Suprapubic skin (tissue), 4 donors: ENCODE measurements at places on chromosomes 7 and 10. TPM values are rescaled to one million over a fixed set of nuclear protein-coding genes. Genes with fewer than 3 reads are reported as not detected.

Gene CABCOCO1
- total RNA-seq = not detected

Gene CPN1
- total RNA-seq = not detected

Gene HMX3
- total RNA-seq = not detected

Gene PDE6C
- not detected for total RNA-seq

Gene ITPRID1
- 11.1 TPM for total RNA-seq

Gene PTPRZ1
- 47.4 TPM for total RNA-seq

Gene RASA4
- total RNA-seq = 33.9 TPM

Gene GBX1
- not detected for total RNA-seq

GRCh38 chr7:121480058-121480457 lies 84.0 kb upstream of the FAM3C start:
- no peaks in the 10 kb centered on the region for H3K36me3 ChIP-seq
- no peak overlapping the region for H3K4me3 ChIP-seq
- no peaks in the 10 kb centered on the region for H3K27me3 ChIP-seq
- no peak overlapping the region for H3K27ac ChIP-seq
- H3K4me1 ChIP-seq = peaks cover 17% of the 10 kb centered on the region

DNA sequence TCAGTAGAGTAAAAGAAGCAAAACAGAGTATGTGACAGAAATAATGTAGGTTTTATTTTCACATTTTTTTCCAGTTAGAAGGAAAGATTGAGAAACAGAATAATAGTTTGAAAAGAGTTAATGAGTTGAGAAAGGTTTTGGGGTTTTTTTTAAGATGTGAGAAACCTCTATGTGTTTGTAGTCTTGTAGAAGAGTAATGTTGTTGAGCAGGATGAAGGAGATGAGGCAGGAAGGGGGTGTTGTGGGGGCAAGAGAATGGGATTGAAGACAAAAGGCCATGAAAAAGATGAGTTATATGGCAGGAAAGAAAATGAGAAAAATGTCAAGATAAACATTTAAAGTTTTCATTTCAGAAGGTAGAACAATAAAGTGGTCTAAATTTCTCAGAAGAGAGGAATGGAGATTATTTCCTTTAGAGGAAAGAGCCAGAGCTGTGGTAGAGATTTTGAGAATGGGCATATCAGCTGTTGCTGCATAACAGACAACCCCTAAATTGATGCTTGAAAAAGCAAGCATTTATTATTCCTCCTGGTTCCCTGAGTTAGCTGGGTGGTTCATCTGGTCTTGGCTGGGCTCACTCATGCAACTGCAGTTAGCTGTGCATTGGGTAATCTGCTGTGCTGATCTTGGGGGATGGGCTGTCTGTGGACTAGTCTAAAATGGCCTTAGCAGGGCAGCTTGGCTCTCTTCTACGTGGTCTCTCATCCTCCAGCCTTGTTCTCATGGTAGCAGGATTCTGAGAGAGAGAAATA lies 27.1 kb downstream of the PCGF5 start:
- H3K36me3 ChIP-seq = peaks cover 2% of the 10 kb centered on the region
- no peak overlapping the region for H3K4me3 ChIP-seq
- no peak overlapping the region for H3K27ac ChIP-seq
- no peaks in the 10 kb centered on the region for H3K27me3 ChIP-seq
- DNase-seq = no peak

- no peaks in the 10 kb centered on the region for H3K4me1 ChIP-seq
- H3K27ac ChIP-seq = no peak overlapping the region
- DNase-seq = no peak
- H3K36me3 ChIP-seq = no peaks in the 10 kb centered on the region
- no peaks in the 10 kb centered on the region for H3K27me3 ChIP-seq
Observed at GRCh38 chr7:11665357-11665756, 166.6 kb downstream of the THSD7A start.

DNA sequence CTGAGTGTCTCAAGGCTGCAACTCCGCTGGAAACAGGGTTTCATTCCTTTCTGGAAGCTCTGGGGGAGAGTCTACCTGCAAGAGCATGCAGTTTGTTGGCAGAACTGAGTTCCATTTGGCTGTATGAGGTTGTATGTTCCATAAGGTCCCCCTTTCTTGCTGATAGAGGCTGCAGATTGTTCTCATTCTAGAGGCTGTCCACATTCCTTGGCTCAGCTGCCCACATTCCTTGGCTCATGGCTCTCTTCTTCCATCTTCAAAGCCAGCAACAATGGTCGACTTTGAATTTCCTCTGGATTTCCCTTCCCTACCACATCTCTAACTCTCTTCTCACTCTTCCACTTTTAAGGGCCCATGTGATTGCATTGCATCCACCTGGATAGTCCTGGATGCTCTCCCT lies 147.3 kb upstream of the CDCA7L start:
- H3K4me1 ChIP-seq = no peaks in the 10 kb centered on the region
- no peak overlapping the region for H3K27ac ChIP-seq
- H3K27me3 ChIP-seq = no peaks in the 10 kb centered on the region

GRCh38 chr10:116262678-116263077 lies 10.3 kb downstream of the GFRA1 start:
- no peak for DNase-seq
- H3K27me3 ChIP-seq = no peaks in the 10 kb centered on the region
- no peak overlapping the region for H3K27ac ChIP-seq
- no peaks in the 10 kb centered on the region for H3K4me1 ChIP-seq
- H3K36me3 ChIP-seq = no peaks in the 10 kb centered on the region

DNA sequence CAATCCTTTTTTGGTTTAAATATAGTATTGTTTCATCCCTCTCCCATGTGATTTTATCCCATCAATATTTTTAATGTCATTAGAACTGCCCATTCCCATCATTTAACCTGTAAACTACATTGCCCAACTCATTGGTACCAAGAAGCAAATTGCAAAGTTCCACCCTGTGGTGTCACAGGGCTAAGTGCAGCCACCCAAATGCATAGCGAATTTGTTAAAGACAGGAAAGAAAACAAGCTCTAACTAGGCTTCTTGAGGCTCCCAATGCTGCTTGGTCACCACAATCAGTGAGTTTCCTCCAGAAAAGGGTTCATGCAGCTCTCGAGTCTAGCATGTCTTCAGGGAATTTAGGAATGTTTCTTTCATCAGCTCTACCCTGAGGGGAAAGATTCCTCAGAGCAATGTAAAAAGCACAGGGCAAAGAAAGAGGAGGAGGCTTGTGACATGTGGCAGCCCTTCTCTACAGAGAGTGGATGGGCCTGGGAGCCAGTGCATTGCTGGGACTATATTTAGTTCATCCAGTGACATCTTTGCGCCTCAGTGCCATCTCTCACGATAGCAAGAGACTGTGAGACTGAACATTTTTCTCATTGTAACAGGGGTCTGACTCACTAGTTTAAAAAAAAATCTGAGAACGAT lies 58.1 kb downstream of the CAV1 start:
- no peaks in the 10 kb centered on the region for H3K27me3 ChIP-seq
- peaks cover 8% of the 10 kb centered on the region for H3K4me1 ChIP-seq
- H3K27ac ChIP-seq = peak overlapping the region; percentile 38

DNA sequence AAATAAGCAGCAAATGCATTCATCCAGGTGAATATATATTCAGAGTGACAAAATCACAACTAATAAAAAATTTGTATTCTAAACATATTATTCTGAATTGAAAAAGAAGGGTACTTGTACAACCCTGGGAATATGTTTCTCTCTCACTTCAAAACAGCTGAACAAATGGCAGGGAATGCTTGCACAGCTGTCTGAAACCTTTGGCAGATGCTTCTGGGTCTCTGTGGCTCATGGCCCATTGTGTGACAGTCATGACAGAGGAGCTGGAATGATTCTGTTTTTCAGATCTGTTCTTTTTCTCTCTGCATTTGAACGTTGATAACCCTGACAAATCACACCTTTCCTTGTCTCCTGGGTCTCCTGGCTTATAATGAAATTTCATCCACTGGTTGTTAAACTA lies 275.7 kb upstream of the FZD1 start:
- no peak overlapping the region for H3K27ac ChIP-seq
- no peaks in the 10 kb centered on the region for H3K36me3 ChIP-seq
- H3K4me3 ChIP-seq = no peak overlapping the region

- DNase-seq = no peak
- H3K4me1 ChIP-seq = no peaks in the 10 kb centered on the region
- H3K4me3 ChIP-seq = no peak overlapping the region
- no peaks in the 10 kb centered on the region for H3K36me3 ChIP-seq
- H3K27ac ChIP-seq = no peak overlapping the region
Observed at GRCh38 chr10:49751216-49751615, 10.9 kb downstream of the OGDHL start.

DNA sequence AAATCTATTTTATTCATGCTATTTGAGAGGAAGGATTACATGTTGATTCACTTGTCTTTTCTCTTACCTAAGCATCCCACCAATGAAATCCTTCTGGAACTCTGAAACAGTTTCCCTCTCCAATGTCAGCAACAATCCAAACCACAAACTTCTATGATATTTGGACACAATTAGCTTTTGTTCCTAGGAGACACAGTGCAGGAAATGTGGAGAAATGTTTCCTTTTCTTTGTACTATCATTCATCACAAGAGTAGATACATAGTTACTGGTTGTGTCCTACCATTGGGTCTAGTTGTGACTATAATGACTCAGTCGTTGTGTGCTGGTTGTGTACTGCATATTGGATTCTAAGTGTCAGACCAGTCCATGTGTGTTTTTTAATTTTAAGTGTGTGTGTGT lies 156.8 kb upstream of the MAGI2 start:
- H3K4me1 ChIP-seq = no peaks in the 10 kb centered on the region
- no peak for DNase-seq

GRCh38 chr7:45086331-45087065 lies 2.3 kb downstream of the NACAD start:
- DNase-seq = no peak
- H3K27me3 ChIP-seq = peaks cover 5% of the 10 kb centered on the region
- H3K4me3 ChIP-seq = no peak overlapping the region
- H3K36me3 ChIP-seq = no peaks in the 10 kb centered on the region
- no peak overlapping the region for H3K27ac ChIP-seq
- H3K4me1 ChIP-seq = peaks cover 13% of the 10 kb centered on the region

- no peak overlapping the region for H3K4me3 ChIP-seq
- H3K27ac ChIP-seq = no peak overlapping the region
- H3K4me1 ChIP-seq = peaks cover 10% of the 10 kb centered on the region
- no peaks in the 10 kb centered on the region for H3K27me3 ChIP-seq
- no peak for DNase-seq
- H3K36me3 ChIP-seq = no peaks in the 10 kb centered on the region
Observed at GRCh38 chr10:22670788-22671187, 43.6 kb downstream of the PIP4K2A start.

GRCh38 chr7:33186192-33186591 lies 56.8 kb downstream of the BBS9 start:
- H3K4me3 ChIP-seq = no peak overlapping the region
- H3K4me1 ChIP-seq = no peaks in the 10 kb centered on the region
- no peak overlapping the region for H3K27ac ChIP-seq
- DNase-seq = no peak
- no peaks in the 10 kb centered on the region for H3K36me3 ChIP-seq
- no peaks in the 10 kb centered on the region for H3K27me3 ChIP-seq

DNA sequence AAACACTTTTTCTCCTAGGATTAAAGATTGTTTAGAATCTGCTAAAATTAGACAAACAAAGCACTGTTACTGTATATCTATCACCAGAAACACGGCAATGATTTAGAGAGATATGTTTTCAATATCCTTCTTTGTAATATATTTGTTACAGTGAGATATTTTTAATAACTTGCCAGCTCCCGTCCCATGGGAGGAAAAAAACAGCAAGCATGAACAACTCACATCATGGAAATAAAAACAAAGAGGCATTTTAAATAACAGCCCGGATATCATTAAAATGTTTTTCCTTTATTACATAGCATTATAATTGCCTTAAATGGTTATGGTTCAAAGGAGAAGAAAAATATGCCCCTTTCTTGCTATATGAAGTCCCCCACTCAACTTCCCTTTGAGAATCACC lies 272.1 kb downstream of the BMPER start:
- no peak overlapping the region for H3K27ac ChIP-seq
- no peaks in the 10 kb centered on the region for H3K4me1 ChIP-seq
- no peaks in the 10 kb centered on the region for H3K27me3 ChIP-seq
- DNase-seq = no peak
- no peak overlapping the region for H3K4me3 ChIP-seq
- no peaks in the 10 kb centered on the region for H3K36me3 ChIP-seq

- H3K27me3 ChIP-seq = no peaks in the 10 kb centered on the region
- peak; percentile 86 for DNase-seq
- H3K27ac ChIP-seq = peak overlapping the region; percentile 88
- peak overlapping the region; percentile 64 for H3K4me3 ChIP-seq
- H3K36me3 ChIP-seq = no peaks in the 10 kb centered on the region
- peaks cover 26% of the 10 kb centered on the region for H3K4me1 ChIP-seq
Observed at GRCh38 chr10:99431190-99431760, 851 bp upstream of the GOT1 start.

DNA sequence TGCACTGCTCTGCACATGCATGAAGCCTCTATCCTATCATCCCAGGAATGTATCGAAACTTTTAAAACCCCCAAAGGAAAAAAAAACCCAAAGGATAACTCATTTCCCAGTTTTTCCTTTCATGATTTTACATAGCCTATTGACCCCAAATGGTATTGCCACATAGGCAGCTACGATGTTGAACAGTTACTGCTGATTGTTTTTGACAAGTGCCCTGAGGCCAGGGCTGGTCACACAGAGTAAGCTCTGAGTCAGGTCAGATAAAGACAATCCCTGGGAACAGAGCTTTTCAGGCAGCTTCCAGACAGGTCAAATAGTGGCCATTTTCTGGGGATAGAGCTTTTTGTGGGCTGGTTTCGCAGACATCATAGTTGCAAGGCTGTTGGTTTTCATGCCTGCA lies 52.1 kb downstream of the MYL10 start:
- peaks cover 24% of the 10 kb centered on the region for H3K27me3 ChIP-seq
- H3K4me3 ChIP-seq = no peak overlapping the region
- no peak overlapping the region for H3K27ac ChIP-seq
- no peaks in the 10 kb centered on the region for H3K4me1 ChIP-seq

DNA sequence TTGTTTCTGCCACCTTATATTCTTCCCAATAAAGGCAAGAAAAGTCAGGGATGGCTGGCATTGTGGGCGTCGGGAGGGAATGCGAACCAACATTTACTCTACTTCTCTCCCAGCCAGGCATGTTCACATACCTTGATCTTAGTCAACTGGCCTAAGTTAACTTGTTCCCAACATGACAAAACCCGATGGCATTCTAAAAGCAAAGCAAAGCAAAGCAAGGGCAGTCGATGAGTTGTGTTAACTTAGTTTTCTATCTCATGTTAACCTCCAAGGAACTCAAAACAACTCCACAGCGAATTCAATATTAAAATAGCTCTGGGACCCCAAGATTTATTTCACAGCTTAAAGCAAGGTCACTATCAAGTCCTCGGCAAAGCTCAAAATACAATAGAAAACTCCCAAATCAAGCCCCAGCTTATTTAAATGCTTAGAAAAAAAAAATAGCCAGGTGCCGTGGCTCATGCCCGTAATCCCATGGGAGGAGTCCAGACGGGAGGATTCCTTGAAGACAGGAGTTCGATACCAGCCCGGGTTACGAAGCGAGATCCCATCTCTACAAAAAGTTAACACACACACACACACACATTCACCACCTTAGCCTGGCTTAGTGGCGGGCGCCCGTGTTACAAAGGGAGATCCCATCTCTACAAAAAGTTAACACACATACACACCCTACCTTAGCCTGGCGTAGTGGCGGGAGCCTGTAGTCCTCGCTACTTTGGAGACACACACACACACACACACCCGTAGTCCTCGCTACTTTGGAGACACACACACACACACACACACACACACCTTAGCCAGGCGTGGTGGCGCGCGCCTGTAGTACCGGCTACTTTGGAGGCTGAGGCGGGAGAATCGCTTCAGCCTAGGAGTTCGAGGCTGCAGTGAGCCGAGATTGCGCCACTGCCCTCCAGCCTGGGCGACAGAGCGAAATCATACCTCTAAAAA lies 901 bp upstream of the CCNY start:
- peak overlapping the region; percentile 90 for H3K27ac ChIP-seq
- DNase-seq = no peak
- peaks cover 61% of the 10 kb centered on the region for H3K4me1 ChIP-seq
- H3K36me3 ChIP-seq = no peaks in the 10 kb centered on the region
- peak overlapping the region; percentile 78 for H3K4me3 ChIP-seq

- no peak overlapping the region for H3K27ac ChIP-seq
- H3K27me3 ChIP-seq = no peaks in the 10 kb centered on the region
Observed at GRCh38 chr10:64329510-64329909, 808.3 kb downstream of the REEP3 start.
